CD4-positive, alpha-beta T cell treated with Interferon alpha-2 for 1 hour (primary cell): ENCODE measurements at places on chromosomes 16 and 17.

DNA sequence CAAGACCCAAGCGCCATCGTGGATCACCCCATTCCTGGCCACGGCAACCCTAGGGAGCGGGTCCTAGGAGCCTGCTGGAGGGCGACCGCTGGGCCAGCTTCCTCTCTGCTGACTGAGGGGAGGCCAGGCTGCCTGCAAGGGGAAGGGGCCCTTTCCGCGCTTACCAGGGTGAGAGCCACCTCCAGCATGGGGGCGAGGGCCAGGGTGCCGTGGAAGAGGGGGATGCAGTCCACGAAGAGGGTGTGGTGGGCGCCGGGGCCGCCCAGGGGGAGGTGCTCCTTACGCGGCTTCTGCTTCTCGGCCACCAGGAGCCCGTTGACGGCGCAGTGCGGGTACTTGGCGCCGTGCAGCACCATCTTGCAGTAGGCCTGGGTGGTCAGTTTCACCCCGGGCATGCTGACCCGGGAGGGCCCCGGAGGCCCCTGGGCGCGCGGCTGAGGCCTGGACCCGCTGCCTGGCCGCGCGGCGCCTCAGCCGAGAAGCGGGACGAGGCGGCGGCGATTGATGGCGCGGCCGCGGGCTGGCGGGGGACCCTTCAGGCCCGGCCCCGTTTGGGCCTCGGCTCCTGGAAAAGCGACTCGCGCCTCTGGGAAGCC, 345 bp downstream of the EMC8 start:
- peak; percentile 36 for DNase-seq

GRCh38 chr17:67245694-67246402, 852 bp upstream of the HELZ start:
- peak; percentile 26 for DNase-seq

DNA sequence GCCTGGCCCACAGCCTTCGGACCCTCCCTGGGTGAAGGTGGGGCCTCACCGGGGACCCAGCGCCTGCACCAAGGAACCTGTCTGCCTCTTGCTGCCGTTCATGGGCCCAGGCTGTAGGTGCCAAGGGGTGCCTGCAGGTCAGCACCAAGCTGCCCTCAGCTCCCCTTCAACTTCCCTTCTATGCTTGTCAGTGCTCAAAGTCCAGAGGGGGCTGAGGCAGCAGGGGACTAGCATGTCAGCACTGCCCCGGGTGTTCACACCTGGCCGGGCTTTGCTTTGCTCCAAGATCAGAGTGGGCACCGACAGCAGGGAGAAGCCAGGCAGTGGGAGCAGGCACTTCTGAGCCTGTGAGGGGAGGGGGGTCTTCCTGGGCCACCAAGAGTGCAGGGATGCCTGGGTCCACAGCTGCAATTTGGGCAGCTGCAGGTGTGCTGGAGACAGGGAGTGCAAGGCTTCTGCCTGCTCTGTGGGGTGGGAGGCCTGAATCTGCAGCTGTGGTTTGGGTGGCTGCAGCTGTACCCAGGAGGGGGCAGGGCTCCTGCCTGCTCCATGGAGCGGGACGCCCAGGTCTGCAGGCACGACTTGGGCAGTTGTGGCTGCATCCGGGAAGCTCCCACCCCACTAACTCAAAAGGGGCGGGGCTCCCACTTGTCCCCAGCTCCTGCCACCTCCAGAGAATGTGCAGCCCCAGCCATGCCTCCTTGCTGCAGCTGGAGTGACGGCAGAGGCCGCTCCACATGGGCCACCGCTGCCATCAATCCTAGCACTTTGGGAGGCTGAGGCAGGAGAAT, 27.6 kb upstream of the PRM1 start:
- no peak for DNase-seq

- no peak for DNase-seq
Measured at GRCh38 chr17:28579526-28579925, 2.8 kb upstream of the ALDOC start.

DNA sequence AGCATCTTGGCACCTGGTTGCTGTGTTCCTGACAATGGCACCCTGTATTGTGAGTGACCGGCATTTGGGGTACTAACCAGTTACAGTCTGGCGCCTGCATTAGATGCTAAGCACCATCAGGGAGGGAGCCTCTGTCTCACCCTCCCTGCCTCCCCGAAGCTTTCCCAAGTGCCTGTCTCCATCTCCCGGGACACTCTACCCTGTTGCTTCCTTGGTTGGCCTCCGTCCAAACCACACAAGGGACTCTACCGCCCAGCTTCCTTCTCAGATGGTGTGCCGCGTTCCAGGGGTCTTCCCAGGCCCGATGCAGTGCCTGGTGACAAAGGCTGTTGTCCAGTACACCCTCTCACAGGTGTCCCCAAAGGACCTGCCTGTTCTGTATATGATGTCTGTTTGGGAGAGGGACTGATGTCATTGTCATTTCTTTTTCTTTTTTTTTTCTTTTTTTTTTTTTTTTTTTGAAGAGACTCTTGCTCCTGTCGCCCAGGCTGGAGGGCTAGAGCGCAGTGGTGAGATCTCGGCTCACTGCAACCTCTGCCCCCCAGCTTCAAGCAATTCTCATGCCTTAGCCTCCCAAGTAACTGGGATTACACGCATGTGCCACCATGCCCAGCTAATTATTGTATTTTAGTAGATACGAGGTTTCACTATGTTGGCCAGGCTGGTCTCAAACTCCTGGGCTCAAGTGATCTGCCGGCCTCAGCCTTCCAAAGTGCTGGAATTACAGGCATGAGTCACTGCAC, 6.7 kb downstream of the SNN start:
- DNase-seq = no peak

DNA sequence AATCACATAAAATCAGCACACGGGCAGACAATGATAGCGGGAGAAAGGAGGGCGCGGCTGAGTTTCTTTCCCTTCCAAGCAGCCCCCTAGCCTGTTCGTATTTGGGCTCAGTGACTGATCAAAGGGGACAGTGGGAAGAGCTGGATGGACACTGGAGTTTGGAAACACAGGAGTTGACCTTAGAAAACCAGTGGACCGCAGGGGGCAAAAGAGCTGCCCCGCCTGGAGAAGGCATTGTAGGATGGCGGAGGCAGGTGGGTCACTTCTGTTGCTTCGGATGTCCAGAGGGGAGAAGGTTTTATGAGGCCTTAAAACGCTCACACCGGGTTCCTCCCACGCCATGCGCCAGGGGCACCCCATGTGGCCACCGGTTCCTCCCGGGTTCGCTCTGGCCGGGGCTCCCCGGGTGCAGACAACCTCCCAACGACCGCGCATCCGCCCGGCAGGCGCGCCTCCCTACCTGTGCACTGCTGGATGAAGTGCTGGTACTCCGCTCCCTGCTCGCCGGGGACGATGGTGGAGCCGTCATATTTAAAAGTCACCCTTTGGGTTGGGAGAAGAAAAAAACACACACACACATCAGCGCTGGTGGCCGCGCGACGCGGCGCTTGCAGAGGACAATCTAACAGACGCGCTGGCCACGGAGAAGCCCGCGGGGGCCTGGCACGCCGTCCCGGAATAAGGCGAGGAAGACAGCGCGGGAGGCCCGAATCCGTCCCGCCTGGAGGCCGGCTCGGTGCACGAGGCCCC, 662 bp downstream of the COTL1 start:
- no peak for DNase-seq
